Esophagus squamous epithelium (tissue), 5 donors: ENCODE measurements at places on chromosomes 7 and 10. TPM values are rescaled to one million over a fixed set of nuclear protein-coding genes. Genes with fewer than 3 reads are reported as not detected.

GRCh38 chr7:127536394-127536691 lies 49.1 kb downstream of the GCC1 start:
- DNase-seq, result no peak

DNA sequence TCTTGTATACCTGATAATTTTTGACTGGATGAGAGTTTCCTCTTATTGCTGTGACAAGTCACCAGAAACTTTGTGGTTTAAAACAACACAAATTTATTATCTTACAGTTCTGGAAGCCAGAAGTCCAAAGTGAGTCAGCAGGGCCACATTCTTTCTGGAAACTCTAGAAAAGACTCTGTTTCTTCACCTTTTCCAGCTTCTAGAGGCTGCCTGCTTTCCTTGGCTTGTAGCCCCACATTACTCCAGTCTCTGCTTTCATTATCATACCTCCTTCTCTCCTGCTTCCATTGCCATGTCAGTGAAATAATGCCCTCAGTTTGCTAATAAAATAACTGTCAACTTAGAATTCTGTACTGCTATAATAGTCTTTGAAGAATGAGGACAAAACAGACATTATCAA lies 65.3 kb downstream of the VCL start:
- no peak for DNase-seq

- DNase-seq, result no peak
These were observed 102.7 kb upstream of the NPTX2 start for GRCh38 chr7:98514211-98515031.

DNA sequence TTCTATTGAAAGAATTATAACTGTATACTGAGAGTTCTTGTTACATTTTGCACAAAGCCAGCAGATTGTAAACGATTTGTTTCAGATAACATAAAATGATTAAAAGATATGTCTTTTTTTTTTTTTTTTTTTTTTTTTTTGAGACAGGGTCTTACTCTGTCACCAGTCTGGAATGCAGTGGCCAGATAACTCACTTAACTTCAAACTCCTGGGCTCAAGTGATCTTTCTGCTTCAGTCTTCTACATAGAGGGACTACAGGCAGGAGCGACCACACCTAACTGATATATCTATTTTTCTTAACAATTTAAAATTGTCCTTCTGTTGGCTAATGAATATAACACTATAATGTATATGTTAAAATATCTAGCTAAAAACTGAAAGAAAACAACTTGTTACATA lies 317.3 kb upstream of the CACNA2D1 start:
- no peak for DNase-seq

GRCh38 chr7:30567081-30567480 lies 27.6 kb upstream of the GARS1 start:
- DNase-seq, result no peak

- no peak for DNase-seq
These were observed 185.1 kb downstream of the DGKI start for GRCh38 chr7:137661634-137662033.

GRCh38 chr10:7317786-7318446 lies 92.9 kb downstream of the SFMBT2 start:
- DNase-seq, result no peak

DNA sequence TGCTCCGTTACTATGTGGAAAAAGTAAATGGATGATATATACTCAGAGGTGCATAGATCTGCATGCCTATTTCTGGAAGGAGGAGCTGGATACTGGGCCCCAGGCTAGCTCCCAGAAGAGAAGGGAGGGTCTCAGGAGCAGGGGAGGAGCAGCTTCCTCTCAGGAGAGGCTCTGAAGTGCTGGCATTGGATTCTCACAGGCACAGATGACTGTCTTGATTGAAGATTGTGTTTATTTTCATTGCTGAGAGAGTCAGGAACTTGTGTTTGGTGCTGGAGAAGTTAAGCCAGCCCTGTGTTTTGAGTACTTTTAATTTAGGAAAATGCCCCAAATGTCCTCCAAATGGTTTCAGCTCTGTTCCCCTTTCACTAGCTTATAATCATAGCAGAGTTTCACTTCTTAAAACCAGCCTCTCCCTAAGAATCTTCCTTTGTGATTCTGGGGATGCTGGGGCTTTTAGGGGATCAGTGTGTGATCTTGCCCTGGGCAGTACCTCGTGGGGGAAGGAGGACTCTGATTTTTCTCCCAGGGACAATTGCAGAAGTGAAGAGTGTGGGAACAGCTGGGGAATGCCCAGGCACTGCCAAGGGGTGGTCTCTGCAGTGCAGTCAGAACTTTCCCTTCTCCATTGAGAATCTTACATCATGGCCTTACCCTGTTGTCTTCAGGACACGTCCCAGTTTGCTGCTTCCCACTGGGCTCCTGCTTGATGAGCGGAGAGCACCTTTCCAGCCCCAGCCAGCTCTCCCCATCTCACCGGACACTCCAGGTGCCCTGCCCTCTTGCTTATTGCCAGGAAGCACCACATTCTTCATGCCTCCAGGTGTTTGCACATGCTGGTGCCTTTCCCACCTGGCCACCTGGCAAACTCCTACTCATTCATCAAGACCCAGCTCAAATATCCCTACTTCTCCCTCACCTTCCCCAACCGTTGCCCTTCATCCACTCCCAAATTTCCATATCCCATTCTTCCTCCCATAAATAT lies 102.8 kb downstream of the ARHGAP22 start:
- no peak for DNase-seq

DNA sequence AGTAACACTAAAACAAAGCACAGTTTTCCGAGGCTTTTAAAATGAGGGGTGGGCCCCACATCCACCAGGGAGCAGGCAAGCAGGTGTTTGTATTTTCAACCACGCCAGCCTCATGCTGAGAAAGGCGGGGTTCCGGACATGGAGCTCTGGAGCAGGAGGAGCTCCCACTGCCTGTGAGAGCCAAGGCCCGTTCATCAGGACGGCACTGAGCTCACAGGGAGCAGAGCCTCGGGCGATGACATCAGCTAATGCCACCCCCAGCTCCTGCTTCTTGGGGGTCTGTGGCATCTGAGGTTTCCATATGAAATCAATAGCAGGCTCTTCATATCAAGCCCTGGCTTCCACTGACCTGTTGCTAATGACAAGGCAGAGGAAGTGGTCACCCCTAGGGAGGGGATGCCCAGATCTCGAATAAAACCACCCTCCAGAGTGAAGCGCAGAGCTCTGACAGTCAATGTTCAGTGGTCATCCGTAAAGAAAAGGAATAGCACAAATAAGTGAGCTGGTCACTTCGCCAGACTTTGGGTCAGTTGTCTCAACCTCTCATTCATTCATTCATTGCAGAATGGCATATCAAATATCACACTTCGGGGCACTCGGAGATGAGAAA lies 89.1 kb downstream of the TNS3 start:
- DNase-seq, result no peak

DNA sequence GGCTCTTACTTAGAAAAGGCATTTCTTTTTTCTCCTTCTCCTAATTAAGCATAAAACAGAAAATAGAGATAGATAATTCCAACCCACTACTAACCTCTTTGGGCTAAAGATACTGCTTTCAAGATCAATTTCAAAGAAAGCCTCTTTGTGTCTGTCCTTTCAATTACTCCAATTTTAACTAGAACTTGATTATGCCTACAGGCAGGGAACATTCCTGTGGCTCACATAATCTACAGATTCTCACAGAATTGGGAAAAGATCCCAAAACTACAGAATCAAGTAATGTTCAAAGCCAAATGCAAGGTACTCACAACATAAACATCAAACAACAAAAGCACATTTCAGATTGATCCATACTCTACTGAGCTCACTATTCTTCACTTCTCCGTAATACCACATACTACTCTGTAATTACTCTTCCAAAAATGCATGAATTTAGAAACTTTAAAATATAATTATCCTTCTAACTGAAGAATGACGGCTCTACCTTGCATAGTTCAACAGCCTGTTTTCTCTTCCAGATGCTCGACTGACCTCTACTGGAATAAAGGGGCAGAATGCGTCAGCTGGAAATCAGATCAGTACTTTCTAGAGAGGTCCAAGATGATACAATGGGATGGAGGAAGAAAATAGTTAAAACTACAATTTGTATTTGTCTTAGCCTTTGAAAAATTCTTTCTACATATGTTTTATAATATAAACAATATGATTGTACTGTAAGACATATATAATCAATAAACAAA lies 3.9 kb downstream of the MTERF1 start:
- no peak for DNase-seq

GRCh38 chr7:108497082-108497725 lies 28.7 kb downstream of the PNPLA8 start:
- no peak for DNase-seq

DNA sequence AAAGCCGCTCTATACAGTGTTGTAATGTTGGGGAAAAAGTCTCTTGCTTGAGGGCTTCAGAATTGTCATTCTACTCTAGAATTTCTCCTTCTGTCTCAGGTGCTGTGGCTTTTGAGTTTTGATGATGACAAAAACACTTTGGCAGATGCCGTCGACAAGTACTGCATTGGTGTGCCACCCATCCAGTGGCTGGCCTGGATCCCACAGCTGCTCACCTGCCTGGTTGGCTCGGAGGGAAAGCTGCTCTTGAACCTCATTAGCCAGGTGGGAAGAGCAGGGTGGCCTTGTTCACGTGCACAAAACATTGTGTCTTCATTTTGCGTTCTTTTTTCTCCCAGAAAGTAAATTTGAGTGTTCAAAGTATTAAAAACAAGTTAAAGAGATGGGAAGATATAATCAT lies 112.0 kb downstream of the TRRAP start:
- DNase-seq, result no peak

DNA sequence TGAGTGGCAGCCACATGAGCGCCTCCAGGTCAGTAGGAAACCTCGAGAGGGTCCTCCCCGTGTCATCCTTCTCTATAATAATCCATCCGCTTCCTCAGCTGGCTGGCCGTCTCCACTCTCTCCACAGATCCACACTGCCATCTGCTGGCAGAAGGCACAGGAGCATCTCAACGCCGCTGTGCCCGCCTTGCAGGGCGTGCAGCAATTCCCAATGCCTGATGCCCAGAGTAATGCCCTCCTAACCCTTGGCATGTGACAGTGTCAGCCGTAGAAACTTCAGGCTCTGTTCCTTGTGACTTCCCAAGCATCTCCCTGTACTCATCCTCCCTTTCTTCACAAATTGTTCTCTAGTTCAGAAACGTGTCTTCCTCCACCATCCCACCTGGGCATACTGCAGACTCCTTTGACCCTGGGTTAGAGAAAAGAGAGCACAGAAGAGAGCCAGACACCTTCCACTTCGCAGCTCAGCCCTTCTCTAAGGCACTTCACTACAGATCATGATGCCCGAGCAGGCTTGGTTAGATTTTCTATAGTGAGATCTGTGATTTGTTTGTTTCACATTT lies 70.8 kb downstream of the XPNPEP1 start:
- DNase-seq, result no peak

- DNase-seq, result no peak
These were observed 114.6 kb upstream of the FZD1 start for GRCh38 chr7:91149341-91150246.

GRCh38 chr10:88386821-88387773 lies 196.0 kb downstream of the RNLS start:
- no peak for DNase-seq

DNA sequence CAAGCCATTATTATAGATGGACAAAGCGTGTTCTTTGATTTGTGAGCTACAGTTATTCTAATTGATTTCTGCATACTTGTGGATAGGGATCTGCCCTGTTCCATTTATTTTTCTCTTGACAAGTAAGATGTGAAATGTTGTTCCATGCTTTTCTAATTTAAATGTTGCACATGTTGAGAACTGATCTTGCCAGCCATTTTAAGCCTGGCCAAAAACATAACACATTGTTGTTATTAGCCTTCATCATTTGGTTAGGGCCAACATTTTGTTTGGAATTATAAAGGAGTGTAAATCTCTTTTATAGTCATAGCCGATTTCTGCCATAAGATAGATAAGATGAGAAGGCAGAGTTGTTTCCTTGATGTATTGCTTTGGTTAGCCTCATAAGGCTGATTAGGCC lies 117.0 kb downstream of the WNT2 start:
- no peak for DNase-seq

- DNase-seq, result no peak
These were observed 182.8 kb downstream of the SEC23IP start for GRCh38 chr10:120075349-120075748.

GRCh38 chr7:149819961-149820340 lies 18.2 kb upstream of the ZNF862 start:
- no peak for DNase-seq

- DNase-seq, result no peak
These were observed 10.1 kb upstream of the INPP5A start for GRCh38 chr10:132527339-132528063.

DNA sequence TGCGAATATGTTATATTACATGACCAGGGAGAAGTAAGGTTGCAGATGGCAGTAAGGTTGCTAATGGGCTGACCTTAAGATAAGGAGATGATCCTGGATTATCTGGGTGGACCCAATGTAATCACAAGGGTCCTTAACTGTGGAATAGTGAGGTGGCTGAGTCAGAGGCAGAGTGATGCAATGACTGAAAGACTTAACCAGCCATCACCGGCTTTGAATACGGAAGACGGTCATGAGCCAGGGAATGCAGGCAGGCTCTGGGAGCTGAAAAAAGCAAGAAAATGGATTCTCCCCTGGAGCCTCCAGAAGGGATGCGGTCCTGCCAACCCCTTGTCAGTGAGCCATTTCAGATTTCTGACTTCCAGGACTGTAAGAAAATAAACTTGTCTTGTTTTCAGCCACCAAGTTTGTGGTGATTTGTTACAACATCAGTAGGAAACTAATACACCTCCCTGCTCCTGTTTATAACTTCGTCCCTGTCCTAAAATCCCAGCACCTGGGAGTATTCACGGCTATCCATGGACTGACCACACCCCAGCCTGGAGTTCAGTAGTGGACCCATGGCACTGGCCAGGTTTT lies 4.6 kb upstream of the C10orf95 start:
- no peak for DNase-seq

GRCh38 chr10:45160271-45160670 lies 155.1 kb downstream of the OR13A1 start:
- DNase-seq, result no peak

The ANKMY2 gene
- total RNA-seq, result 3.8 TPM

The VWDE gene
- 2.9 TPM for total RNA-seq

The HIPK2 gene
- total RNA-seq, result 37.9 TPM

The HMX2 gene
- total RNA-seq, result not detected

The PILRA gene
- total RNA-seq, result 1.5 TPM

The OGDH gene
- 68.9 TPM for total RNA-seq

The CTAGE6 gene
- 0.57 TPM for total RNA-seq

The SLC29A4 gene
- 0.53 TPM for total RNA-seq

The TUBAL3 gene
- total RNA-seq, result 0.19 TPM

The RPP38 gene
- 10.8 TPM for total RNA-seq

The ADAP1 gene
- total RNA-seq, result 6.8 TPM

The FRAT1 gene
- total RNA-seq, result 1.7 TPM

The IL2RA gene
- 0.70 TPM for total RNA-seq

The TMEM229A gene
- total RNA-seq, result not detected

The SCRN1 gene
- total RNA-seq, result 27.8 TPM
